ENCODE measurements at places on chromosomes 3 and 15.

GRCh38 chr3:178486903-178487302, 49.3 kb upstream of the KCNMB2 start:
- no peak for DNase-seq

DNA sequence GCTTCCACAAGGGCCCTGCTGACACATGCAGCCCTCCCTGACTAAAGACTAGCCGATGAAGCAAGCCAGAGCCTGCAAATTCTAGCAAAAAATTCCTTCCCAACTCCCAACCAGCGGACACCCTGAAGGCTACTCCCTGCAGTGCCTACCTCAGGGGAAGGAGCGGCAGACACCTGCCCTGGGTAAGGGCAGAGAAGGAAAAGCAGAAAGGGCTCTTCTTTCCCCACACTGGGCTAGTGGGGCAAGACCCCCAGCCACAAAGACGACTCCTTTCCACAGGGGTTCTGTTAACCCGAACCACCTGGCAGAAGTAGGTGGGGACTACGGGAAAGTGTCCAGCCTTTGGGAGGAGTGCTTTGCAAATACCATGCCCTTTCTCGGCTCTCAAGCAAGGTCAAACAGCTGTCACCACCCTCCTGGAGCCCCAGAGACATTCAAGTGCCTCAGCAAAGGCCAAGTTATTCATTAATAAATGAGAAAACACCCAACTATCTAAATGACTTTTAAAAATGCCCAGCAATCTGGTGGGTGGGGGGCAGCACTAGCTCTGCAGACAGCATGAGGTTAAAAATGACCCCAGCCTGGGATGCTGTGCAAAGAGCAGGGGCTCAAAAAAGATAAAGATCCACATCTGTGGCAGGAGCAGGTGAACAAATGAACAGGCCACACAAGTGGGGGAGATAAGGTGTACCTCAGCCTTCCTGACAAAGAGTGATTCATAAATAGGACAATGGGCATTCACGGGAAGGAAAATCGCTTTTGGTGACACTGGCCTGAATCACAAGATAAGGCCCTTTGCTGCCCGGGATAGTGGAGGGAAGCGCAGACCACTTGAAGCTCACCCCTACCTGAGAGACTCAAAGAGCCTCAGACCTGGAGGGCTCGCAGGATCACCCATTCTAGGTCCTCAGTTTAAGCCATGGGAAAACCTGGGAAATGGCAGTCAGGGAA, 33.0 kb downstream of the CCDC12 start:
- no peak for DNase-seq

DNA sequence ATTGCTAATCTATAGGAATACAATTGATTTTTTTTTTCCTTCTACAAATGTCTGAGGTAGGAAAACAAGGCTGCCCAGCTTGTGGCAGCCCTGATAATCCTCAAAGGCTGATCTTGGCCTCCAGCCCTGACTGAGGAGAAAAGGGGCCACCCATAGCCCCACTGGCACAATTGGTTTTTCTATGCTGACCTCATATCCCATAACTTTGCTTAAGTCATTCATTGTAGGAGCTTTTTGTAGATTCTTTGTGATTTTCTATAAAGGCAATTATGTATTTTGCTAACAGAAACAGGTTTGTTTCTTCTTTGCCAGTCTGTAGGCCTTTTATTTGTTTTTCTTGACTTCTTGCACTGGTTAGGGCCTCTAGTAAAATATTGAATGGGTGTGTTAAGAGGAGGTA, 80.2 kb upstream of the C15orf39 start:
- DNase-seq: no peak

- DNase-seq: no peak
Measured at GRCh38 chr3:4448187-4448586, 18.9 kb downstream of the SUMF1 start.

- peak; percentile 30 for DNase-seq
Measured at GRCh38 chr15:40906991-40907802, 12.9 kb downstream of the VPS18 start.

DNA sequence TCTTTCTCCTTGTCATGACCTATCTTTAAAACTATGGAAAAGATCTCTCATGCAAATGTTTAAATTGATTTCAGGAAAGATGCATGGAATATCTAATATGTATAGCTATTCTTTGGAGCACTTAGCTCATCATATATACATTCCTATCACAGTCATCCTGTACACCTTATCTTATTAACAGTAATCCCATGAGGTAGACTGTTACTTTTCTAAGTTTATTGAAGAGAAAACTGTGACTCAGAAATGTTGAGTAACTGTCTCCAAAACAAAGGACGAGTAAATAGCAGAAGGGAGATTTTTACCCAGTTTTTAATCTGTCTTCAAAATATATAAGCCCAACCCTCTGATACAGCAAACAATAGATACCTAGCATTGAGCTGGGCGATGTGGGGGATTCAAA, 308.3 kb downstream of the GAP43 start:
- DNase-seq: no peak

DNA sequence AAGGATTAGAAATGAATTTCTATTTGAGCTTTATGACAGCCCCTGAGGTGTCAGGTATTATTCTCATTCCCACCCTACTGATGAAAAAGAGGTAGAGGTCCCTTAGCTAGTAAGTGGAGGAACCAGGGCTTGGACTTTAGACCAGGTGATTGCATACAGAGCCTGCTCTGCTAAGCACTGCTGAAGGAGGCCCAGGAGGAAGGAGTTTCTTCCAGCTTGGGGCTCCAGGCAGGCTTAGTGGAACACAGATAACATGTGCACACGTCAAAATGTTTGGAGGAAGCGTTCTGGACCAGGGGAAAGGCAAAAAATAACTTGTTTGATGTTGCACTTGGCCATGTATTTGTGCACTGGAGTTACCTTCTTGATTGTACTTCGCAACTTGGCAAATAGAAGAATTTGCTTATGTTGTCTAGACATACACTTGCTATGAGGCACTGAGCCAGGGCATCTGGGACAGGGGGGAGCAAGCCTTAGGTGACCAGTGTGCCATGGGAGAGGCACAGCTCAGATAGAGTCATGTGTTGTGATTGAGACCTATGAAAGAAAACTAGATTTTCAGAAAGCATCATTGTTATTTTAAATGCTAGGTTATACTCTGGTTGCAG, 22.4 kb downstream of the IFT122 start:
- DNase-seq: no peak

DNA sequence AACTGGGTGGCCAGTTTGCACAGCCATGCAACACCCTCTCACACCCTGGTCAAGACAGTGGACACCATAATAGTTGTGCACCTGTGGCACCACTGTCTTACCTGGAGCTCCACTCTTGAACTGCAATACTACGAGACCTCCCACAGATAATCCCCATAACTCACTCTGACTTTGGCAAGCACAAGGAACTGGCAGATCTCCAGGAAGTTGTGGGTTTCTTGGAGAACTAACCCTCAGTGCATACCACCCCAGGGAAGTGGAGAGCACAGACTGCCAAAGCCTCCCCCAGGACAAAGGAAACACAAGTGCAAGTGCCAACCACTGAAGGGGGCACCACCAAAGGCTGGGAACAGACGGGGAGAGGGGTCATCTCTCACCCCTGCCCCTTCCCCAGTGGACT, 318.6 kb downstream of the SUCLG2 start:
- DNase-seq: no peak

DNA sequence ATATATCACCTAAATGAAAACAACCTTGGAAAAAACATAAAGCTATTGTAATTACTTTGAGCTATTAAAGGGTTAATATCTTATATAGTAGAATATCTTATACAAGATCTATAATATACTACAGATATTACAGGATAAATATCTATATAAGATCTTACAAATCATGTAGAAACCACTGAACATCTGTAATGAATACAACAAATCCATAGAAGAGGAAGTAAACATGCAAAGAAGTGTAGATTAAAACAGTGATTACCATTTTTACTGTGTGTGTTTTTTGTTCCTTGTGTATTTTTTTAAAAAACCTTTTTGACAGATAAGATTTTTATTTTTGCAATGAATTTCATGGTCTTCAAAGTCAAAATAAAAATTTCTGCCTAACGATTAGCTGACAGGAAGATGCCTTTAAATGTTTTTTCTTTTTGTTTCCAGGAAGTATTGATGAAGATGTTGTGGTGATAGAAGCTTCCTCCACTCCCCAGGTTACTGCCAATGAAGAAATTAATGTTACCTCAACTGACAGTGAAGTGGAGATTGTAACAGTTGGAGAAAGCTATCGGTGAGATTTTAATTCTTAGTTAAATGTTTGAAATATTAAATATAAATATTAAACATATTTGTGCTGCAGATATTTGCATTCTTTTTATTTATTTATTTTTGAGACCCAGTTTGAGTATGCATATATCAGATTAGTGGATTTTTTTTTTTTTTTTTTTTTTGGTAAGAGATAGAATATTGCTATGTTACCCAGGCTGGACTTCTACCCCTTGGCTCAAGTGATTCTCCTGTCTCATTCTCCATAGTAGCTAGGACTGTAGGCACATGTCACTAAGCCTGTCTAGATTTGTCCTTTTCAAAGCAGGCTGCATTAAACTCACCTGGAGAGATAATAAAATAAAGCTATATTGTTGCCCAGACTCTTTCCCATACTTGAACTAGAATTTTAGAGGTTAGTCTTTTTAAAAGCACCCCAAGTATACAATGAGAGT, 52.8 kb upstream of the CCNB2 start:
- DNase-seq: no peak

DNA sequence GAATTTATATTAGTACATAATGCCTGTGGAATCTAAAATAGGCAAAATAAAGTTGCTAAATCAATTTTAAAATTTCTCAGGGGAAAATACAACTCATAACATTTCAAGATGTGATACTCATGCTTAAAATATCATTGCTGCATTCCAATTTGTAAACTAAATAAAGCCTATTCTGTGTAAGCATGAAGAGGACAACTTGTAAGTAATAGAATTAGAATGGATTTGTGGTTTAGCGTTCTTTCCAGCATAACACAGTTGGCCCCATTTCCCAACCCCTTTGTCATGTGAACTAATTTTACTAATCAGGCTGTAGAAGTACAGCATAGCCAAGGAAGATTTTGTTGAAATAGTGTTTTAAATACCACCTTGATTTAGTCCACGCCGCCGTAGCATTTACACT, 437.2 kb downstream of the SI start:
- DNase-seq: no peak

DNA sequence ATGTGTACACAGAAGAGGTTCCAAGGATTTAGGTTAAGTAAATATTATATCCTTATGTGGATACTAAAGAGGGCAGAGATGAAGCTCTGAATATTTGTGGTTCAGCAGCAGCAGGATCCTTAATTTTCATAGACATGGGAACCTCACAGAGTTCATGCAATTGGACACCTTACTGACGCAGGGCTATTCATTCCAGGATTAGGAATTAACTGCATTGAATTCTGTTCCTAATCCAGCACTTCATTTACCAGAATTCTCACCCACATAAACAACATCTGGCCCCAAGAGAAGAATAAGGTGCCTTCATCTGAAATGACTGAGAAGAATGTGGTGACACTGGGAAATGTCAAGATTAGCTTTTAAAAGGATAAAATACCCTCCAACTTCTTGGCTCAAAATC, 62.4 kb downstream of the ADAMTS9 start:
- DNase-seq: no peak

- DNase-seq: no peak
Measured at GRCh38 chr3:56780936-56781335, 20.8 kb downstream of the ARHGEF3 start.

DNA sequence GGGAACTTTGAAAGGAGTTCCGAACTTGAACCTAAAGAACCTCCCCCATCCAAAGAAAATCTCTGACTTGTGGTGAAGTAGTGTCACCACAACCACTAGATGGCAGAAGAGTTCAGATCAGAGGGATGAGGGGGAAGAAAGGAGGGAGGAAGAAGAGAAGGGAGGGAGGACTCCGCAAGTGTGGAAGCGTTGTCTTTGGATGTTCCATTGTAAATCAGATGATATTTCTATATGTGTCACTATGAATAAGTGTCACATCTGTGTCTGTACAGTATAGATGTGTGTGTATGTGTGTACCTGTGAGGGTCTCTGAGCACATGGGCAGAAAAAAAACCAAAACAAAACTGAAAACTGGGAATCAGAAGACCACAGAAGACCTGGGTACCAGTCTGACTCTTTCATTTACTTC, 16.9 kb downstream of the SLC24A1 start:
- peak; percentile 25 for DNase-seq

GRCh38 chr3:97822359-97822775, 556 bp downstream of the CRYBG3 start:
- peak; percentile 25 for DNase-seq

DNA sequence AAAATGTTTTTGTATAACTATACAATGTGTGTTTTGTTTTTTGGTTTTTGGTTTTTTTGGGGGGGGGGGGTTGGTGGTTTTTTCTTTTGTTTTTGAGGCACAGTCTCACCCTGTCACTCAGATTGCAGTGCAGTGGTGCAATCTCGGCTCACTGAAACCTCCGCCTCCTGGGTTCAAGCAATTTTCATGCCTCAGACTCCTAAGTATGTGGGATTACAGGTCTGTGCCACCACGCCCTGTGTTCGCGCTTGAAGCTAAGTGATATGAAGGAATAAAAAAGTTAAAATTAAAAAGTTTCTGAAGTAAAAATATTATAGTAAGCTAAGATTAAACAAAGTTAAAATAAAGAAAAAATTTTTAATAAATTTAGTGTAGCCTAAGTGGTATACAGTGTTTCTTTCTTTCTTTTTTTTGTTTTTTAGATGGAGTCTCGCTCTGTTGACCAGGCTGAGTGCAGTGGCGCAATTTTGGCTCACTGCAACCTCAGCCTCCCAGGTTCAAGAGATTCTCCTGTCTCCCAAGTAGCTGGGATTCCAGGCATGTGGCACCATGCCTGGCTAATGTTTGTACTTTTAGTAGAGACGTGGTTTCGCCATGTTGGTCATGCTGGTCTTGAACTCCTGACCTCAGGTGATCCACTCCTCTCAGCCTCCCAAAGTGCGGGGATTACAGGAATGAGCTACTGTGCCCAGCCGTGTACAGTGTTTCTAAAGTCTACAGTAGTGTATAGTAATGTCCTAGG, 53.9 kb upstream of the TEX55 start:
- DNase-seq: no peak

GRCh38 chr3:119619094-119619493, 21.4 kb downstream of the PLA1A start:
- no peak for DNase-seq

GRCh38 chr3:171936191-171936841, 93.2 kb downstream of the TMEM212 start:
- DNase-seq: no peak

GRCh38 chr3:37993460-37993819, 2.9 kb downstream of the VILL start:
- no peak for DNase-seq

GRCh38 chr3:56369914-56370313, 98.4 kb downstream of the ERC2 start:
- DNase-seq: no peak

Measured in CD4-positive, alpha-beta T cell (primary cell).